ENCODE measurements at places on chromosomes 13 and 19. TPM values are rescaled to one million over a fixed set of nuclear protein-coding genes. Genes with fewer than 3 reads are reported as not detected.

SLC7A10 gene
- not detected for total RNA-seq

ZNF382 gene
- total RNA-seq = 6.8 TPM

RASGRP4 gene
- not detected for total RNA-seq

SPTBN4 gene
- 7.4 TPM for total RNA-seq

PTPRH gene
- total RNA-seq = 15.3 TPM

LRFN3 gene
- total RNA-seq = 2.4 TPM

N4BP2L2 gene
- 102 TPM for total RNA-seq

GNG7 gene
- total RNA-seq = under 0.01 TPM

RASIP1 gene
- 0.44 TPM for total RNA-seq

PVR gene
- total RNA-seq = 118 TPM

ZNF599 gene
- total RNA-seq = 7.1 TPM

TRPC4 gene
- 4.8 TPM for total RNA-seq

MYPOP gene
- 1.2 TPM for total RNA-seq

GPR183 gene
- under 0.01 TPM for total RNA-seq

CLC gene
- total RNA-seq = not detected

KANK3 gene
- total RNA-seq = 0.33 TPM

ZNF569 gene
- 5.3 TPM for total RNA-seq

KLK4 gene
- not detected for total RNA-seq

PRSS57 gene
- not detected for total RNA-seq

ZNF260 gene
- total RNA-seq = 9.2 TPM

NCAN gene
- total RNA-seq = under 0.01 TPM

SIGLEC10 gene
- not detected for total RNA-seq

CARS2 gene
- total RNA-seq = 157 TPM

ZNF135 gene
- total RNA-seq = 6.2 TPM

POSTN gene
- 13.1 TPM for total RNA-seq

ZFP36 gene
- 3.0 TPM for total RNA-seq

TSSK6 gene
- 2.0 TPM for total RNA-seq

SIGLECL1 gene
- not detected for total RNA-seq

SERPINE3 gene
- under 0.01 TPM for total RNA-seq
